ENCODE measurements at places on chromosomes 13 and 19. TPM values are rescaled to one million over a fixed set of nuclear protein-coding genes. Genes with fewer than 3 reads are reported as not detected.

GRCh38 chr13:111262715-111263114 lies 57.7 kb upstream of the TEX29 start:
- DNase-seq, result no peak

GRCh38 chr13:70388935-70389334 lies 280.7 kb upstream of the KLHL1 start:
- no peak for DNase-seq

GRCh38 chr19:4802711-4803110 lies 11.2 kb downstream of the FEM1A start:
- no peak for DNase-seq

DNA sequence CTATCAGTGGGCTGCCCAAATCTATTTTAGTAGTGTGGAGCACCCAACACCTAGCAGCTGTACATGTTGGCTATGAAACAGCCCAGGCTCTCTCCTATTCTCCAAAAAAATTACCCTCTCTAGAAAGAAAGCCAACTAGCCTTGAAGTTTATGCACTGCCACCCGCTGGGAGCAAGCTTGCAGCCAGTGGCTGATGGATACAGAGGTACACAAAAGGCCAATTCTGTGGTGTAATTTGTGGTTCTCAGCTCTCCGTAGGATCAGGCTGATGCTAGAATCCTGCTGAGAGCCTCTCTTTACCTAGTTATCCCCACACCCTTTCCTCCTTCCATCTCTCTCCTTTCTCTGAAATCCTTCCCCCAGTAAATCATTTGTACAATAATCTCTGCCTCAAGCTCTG lies 1120.7 kb downstream of the DIAPH3 start:
- DNase-seq, result no peak

- no peak for DNase-seq
Measured at GRCh38 chr19:7010722-7011593, 10.3 kb downstream of the MBD3L2B start.

- DNase-seq, result no peak
Measured at GRCh38 chr13:57633950-57634838, 2.6 kb downstream of the PCDH17 start.

GRCh38 chr13:57899096-57899495 lies 267.6 kb downstream of the PCDH17 start:
- DNase-seq, result no peak

Gene PDE4A
- total RNA-seq, result 58.1 TPM

Gene N4BP2L1
- total RNA-seq, result 33.8 TPM

Measured in activated CD4-positive, alpha-beta memory T cell treated with anti-CD3 and anti-CD28 coated beads, Interleukin-2, amount 10 ng/mL, durations not matched to agents 7 days and 5 days (primary cell).